ENCODE measurements at places on chromosomes 1 and 21.

GRCh38 chr21:33488936-33489335, 2.6 kb downstream of the DNAJC28 start:
- no peak for DNase-seq

- DNase-seq, result peak; percentile 25
Observed at GRCh38 chr1:199551967-199552565, 475.4 kb upstream of the NR5A2 start.

DNA sequence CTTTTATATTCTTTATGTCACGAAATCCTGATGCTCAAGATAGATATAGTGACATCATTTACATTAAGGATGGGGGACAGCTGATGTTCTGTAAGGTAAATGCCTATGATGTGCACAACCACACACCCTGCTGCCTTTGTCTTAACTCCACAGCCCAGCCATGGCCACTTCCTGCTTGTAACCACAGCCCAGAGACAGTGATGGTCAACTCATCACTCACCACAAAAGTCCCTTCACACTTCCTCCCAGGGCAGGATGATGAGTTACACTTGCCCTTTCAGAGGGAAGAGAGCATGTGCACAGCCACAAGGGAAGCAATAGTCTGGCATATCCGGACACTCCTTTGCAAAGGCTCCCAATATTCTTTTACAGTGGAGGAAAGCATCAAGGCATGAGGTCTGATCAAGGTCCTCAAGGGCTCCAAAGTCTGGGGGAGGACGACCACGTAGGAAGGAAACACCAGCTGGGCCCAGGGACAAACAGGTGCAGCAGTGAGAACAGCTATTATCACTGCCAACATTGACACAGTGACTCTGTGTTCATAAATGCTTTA, 53.8 kb downstream of the PLPP3 start:
- peak; percentile 40 for DNase-seq

- no peak for DNase-seq
Observed at GRCh38 chr1:208793861-208794345, 549.7 kb upstream of the PLXNA2 start.

Measured in GM20000 (cell line).